ENCODE measurements at places on chromosomes 5 and 9.

GRCh38 chr5:179900206-179900605 is 7.5 kb downstream of the TBC1D9B start:
- no peak for DNase-seq

DNA sequence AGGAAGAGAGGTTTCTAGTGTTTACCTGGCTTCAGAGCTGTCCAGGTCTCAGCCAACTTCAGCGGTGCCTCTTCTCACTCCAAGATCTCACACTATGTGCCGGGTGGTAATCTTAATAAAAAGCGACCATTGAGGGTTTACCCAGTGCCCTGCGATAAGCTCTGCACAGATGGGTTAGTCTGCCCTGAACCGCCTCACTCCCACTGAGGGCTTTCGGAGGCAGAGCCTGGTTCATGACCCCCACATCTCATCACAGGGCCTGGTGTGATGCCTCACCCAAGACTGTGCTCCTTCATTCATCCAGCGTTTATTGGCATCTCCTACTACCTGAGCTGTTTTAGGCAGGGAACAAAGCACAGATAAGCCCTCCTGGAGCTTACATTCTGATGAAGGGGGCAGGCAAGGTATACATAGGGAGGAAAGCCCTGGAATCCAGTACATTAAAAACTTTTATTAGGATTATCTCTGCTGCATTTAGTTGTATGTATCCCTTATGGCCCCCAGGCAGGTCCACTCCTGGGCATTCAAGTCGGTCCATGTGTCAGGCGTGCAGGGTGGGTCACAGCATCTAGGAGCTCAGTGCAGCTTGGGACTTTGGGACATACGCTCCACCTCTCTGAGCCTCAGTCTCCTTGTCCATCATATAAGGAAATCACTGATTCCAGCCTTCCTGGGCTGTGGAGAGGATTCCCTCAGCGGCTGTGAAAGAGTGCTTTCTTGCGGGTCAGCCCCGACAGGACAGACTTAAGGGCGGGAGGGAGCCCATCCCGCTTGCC is 613 bp upstream of the COL15A1 start:
- DNase-seq = no peak

DNA sequence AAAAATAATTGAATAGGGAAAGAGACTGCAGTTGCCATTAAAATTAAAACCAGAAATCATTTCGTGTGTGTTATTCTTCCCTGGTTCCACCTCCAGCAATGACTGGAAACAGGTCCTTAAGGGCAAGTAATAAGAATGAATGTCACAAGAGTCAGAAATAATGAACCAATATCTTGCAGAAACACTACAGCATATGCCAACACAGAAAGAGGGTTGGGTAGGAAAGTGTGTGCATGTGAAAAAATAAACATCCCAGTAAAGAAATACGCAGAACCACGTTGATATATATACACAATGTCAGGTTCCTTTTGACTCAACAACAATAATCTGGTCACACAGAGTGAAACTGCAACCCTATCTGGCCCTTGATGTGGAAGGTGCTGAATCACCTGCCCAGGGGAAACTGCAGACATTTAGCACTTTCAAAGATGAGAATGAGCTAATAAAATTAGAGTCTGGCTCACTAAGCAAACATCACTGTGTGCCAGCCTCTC is 15.0 kb downstream of the HMHB1 start:
- DNase-seq = no peak

DNA sequence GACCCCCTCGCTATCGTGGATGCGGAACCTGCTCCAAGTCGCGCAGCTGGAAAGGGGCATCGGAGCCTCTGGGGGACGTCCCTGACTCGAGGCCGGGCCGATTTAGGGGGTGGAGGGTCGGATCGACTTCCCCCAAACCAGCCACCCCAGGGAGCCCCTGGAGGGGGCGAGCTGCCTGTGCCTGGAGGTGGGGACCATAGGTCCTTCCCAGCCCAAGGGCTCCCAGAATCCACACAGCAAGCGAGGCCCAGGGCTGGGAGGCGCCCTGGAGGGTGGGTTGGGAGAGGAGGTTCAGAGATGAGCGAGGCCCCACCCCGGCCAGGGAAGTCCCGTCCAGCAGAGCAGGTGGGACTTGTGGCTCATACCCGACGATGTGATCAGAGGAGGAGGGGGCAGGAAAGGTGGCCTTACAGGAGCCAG is 147.6 kb downstream of the GAPVD1 start:
- no peak for DNase-seq

GRCh38 chr9:124482431-124483031 is 24.7 kb downstream of the NR5A1 start:
- DNase-seq = no peak

GRCh38 chr9:92378865-92379560 is 25.4 kb downstream of the OGN start:
- DNase-seq = no peak

DNA sequence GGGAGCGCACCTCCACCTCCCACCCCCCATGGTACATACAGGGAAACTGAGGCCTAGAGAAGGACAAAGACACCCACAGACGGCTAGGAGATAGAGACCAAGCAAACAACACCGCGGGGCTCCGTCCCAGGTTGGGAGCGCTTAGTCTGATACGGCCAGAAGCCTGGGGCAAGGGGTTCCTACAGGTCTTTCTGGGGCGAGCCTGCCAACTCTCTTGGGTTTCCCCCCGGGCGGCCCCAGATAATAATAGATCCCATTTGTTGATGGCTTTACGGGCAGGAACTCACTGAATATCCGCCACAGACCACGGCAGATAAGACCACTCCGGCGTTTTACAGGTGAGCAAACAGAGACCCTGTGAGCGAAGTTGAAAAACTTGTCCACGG is 5.0 kb upstream of the EBF1 start:
- DNase-seq = no peak

DNA sequence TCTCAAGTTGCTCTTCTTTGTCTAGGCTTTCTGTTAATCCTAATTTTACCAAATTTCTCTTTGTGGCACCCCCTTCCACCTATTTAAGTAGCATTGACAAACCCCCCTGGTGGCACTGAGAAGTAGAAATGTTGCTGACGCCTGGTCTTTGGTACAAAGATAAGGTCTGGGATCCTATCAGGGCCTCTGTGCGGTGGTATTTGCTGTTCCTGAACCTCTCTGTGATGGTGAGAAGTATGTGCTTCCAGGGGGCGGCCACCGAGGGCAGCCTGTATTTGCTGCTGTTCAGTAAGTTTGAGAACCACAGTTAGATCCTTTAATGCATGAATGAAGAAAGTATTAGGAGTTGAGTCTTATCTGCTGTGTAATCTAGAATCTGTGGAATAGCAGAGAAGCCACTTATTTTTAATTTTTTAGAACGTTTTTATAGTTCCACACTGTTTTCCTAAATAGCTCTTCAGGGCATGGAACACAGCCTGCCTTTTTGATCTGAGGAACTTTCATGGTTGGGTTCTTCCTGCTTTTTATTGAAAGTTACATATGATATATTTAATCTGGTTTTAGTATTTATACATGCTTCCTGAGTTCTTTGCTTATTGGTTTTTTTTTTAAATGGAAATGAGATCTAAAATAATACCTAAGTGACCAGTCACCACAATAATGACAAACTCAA is 124.2 kb downstream of the TRIO start:
- no peak for DNase-seq

GRCh38 chr5:10387690-10388089 is 34.2 kb downstream of the MARCHF6 start:
- DNase-seq = no peak

GRCh38 chr9:77554586-77555105 is 93.5 kb downstream of the GNA14 start:
- no peak for DNase-seq

DNA sequence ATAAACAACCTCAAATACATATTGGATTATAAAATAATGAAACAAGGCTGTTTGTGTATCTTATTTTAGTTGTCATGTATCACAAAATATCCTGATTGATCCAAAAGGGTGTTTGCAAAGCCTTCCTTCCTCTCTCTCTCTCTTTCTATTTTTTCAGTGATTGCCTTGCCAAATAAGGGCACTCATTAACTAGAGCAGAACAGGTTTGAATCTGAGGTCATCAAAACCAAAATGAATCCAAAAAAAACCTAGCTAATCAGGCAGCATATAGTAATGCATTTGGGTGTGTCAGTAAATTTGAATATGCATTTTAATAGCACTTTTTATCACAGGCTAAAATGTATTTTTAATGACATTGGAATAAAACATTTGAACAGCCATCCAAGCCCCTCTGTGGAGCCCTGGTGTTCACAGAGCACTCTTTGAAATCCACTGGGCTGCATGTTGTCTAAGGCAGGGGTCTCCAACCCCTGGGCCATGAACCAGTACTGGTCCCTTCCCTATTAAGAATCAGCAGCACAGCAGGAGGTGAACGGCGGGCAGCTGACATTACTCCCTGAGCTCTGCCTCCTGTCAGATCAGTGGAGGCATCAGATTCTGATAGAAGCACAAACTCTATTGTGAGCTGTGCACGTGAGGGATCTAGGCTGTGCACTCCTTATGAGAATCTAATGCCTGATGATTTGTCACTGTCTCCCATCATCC is 171.8 kb upstream of the RAI14 start:
- no peak for DNase-seq

- DNase-seq = no peak
Measured at GRCh38 chr9:73129941-73130685, 21.6 kb upstream of the ANXA1 start.

DNA sequence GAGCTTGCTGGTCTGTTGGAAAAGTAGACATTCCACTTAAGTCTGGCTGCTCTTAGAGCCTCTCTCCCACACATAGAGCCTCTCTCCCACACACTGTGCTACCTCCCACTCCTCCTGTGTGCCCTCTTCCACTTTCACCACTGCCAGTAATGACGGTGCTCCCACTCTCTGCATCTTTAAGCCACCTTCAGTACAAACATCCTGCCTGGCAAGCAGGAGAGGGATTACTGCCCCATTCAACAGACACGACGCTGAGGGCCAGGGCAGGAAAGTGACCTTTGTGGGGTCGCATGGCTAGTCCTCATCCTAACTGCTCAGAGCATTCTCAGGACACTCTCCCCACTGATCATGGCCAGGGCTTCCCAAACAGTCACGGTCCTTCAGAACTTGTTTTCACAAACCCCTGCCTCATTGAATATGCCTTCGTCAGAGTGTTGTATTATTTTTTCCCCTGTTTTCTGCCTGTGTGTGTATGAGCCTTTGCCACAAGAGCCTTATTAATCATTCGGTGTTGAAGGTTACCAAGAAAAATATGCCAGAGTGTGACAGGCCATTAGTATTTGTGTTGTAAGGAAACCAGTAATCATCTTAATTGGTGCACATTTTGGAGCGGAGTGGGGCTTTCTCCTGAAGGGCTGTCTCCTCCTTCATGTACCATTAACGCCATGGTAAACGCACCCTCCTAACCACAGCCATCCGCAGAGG is 87.1 kb upstream of the SAP30L start:
- DNase-seq = no peak

GRCh38 chr5:16065831-16066230 is 113.8 kb downstream of the MARCHF11 start:
- DNase-seq = no peak

DNA sequence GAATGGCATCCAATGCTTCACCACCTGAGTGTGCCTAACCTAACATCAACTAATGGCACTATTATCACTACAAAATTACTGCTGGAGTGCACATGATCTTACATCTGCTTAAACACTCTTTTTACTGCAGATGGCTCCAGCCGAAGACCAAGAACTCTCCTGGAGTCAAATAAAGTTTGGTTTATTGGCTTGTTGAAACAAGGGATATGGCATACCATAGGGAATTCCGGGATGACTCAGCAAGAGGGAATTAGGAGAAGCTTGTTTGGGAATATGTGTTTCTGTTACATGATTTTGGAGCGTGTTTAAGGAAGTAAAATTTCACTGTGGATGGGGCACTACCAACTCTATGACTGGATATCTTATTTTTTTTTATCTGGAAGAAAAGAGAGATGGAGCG is 872.6 kb downstream of the DTWD2 start:
- no peak for DNase-seq

DNA sequence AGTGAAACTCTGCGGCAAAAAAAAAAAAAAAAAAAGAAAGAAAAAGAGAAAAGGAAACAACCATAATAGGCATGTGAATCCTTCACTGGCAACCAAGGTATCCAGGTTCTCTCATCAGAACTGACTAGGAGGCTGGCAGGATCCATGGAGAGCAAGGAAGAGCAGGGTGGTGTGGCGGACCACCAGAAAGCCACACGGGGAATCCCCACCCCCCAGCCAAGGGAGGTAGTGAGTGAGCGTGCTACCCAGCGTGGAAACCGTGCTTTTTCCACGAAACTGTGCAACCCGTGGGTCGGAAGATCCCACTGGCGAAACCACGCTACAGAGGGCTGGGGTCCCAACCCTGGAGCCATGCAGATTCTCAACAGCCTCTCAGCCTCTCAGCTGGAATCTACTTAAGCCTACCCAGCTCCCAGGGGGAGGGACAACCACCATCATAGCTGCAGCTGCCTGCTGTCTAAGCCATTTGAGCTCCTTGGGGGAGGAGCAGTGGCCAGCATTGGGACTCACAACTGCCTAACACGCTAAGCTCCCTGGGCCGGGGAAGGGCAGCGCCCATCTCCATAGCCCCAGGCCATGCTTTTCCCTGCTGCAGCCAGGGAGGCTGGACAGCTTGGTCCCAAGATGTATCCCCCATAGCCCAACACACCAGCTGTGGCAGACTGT is 91.6 kb downstream of the PRELID2 start:
- no peak for DNase-seq

GRCh38 chr5:61401726-61402125 is 69.7 kb downstream of the ZSWIM6 start:
- no peak for DNase-seq

GRCh38 chr5:137615171-137615775 is 116.1 kb upstream of the SPOCK1 start:
- DNase-seq = no peak

DNA sequence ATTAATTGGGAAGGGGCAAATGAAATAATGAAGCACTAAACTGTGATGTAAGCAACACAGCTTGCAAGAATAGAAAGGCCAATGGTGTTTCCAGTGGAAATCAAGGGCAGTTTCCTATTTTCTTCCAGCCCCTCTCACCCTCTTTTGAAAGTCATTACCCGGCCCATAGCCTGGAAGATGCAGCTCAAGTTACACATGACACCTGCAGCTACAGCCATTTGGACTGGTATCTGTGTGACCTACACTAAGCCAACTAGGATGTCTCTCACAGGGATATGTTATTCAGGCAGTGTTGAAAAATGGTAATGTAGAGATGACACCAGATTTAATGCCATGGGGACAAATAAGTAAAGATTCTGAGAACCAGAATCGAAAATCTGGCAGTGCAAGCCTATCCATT is 439.4 kb upstream of the ZNF462 start:
- no peak for DNase-seq

GRCh38 chr5:143446535-143447226 is 43.2 kb upstream of the NR3C1 start:
- DNase-seq = no peak

DNA sequence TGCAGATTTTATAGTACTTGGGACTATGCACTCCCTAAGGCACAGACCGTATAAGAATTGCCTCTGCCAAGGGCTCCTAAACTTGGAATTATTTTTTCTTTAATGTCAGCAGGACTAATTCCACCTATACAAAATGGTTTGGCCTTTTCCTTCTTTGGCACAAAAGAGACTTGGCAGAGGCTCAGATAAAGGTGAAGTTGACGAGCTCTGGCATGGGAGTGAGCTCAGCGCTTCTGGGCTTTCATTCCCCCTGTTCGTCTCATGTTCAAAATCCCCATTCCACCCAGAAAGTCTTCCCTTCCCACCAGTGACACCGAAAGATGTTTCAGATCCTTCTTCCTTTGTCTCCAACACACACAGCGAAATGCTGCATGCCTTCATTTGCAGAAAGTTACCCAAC is 61.2 kb downstream of the F2RL2 start:
- no peak for DNase-seq

GRCh38 chr9:36192196-36192595 is 1.5 kb downstream of the CLTA start:
- no peak for DNase-seq
